NB4 (cell line): ENCODE measurements at places on chromosomes 12 and 14.

DNA sequence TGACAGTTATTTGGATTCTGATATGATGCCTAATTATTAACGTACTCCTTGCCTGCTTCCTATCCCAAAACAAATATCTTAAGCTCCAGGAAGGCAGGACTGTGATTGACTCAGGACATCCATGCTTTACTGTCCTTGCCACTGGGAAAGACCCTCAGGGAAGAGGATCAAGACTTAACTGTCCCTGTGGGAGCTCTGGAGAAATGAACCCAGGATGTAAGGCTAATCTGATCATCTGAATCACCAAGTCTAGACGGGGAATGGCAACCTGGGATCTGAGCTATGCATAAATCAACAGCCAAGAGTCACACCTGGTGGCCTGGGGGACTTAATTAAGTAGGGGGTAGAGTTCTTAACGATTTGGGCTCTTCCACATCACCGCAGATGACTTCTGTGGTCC lies 153.2 kb upstream of the BCL2L14 start:
- DNase-seq, result no peak

DNA sequence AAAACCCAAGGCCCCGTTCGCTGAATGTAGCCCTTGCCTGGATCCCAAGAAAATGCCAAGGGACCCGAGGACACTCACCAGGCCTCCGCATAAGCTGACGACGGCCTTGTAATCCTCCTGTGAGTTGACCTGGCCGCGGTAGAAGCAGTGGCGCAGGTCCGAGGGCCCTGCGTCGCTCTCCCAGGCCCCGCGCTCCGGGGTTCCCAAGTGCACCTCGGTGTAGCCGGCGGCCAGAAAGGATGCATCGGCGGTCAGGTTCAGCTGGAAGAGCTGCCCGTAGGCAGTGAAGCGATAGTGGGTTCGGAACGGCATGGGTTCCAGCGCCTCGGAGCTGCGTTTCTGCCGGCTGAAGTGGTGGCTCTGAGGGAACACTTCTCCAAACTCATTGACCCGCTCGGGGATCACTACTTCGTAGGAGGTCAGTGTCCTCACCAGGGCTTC lies 1.2 kb downstream of the ADAMTS20 start:
- DNase-seq, result no peak

GRCh38 chr12:123659996-123660727 lies 10.8 kb upstream of the TCTN2 start:
- no peak for DNase-seq

DNA sequence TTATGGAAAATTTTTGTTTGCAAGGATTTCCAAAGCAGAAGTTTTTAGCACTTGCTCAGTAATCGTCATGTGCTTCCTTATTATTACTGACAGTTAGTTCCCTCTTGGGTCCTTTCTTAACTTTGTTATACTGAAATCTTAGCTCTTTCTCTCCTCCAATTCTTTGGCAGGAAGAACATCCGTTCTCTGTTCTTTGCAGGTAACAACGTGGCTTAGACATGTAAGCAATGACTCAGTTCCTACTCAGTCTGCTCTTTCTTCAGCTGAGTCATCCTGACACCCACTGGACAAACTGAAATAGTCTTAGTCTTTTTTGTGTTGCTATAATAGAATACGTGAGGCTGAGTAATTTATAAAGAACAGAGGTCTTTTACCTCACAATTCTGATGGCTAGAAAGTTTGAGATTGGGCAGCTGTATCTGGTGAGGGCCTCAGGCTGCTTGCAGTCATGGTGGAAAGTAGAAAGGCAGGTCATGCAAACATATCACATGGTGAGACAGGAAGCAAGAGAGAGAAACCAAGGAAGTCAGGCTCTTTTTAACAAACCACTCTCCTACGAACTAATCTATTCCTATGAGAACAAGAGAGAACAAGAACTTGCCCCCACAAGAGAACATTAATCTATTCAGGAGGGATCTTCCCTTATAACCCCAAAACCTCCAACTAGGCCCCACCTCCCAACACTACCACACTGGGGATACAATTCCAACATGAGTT lies 49.2 kb downstream of the TESPA1 start:
- DNase-seq, result peak; percentile 77

- DNase-seq, result no peak
These were observed 46.7 kb downstream of the HSP90AA1 start for GRCh38 chr14:102040153-102040552.

DNA sequence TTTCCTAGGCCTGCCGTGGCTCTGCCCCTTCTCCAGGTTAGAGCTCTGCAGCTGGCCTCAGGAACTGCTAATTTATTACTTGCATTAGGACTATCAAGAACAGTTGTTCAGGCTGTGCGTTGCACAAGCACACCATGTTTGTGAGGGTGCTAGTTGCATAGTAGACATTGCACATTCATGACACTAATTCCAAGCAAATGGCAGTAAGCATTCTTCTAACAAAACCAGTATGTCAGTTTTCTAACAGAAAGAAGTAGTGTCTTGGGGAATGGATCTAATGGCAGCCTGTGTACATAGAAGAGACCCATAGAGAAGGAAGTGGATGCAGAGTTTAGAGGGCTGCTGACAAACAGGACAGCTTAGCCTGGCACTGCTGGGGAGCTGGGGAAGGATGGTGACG lies 53.9 kb downstream of the ERH start:
- no peak for DNase-seq

GRCh38 chr12:22657538-22657937 lies 32.6 kb downstream of the ETNK1 start:
- no peak for DNase-seq

DNA sequence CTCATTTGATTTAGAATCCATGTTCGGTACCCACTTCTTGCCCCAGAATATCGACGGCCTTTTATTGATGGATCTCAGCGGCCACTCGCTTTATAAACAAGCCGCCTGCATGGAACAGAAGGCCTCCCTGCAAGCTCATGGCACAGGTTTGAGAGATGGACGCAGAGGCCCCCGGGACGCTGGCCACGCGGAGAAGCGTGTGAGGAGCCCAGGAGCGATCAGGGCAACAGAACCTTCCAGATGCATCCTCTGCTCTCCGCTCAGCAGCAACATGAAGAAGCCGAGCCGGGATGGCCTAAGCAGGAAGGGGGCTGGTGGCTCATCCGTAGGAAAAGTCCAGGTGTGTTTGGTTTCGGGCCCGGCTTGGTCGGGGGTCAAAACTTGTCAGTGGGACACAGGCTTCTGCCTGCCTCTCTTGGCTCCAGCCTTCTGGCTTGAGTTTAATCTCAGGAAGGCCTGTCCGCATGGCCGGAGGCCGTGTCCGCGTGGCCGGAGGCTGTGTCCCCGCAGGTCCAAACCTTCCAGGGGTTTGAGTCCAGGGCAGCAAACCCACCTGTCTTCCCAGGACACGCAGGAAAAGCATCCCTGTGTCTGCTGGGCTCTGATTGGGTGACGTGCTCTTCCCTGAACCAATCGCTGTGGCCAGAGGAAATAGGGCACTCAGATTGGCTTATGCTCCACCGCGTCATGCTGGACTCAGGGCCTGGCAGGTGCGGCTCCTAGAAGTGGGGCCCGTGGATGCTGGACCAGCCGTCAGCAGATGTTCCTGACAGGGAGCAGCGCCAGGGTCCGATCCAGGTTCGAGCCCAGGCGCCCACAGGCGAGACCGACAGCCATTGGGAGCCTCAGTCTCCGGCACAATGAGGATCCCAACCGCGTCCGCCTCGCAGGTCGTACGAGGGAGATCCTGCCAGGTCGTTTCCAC lies 65.0 kb downstream of the GALNT9 start:
- no peak for DNase-seq

- DNase-seq, result no peak
These were observed 262.6 kb upstream of the SFSWAP start for GRCh38 chr12:131448254-131448795.
